ENCODE measurements at places on chromosomes 16 and 17.
A peak's percentile ranks its signal among the peaks of the same experiment; 100 is the strongest.

- no peak for DNase-seq
Observed at GRCh38 chr17:34406226-34406625, 43.2 kb upstream of the CCL1 start.

GRCh38 chr16:16022683-16023064 lies 73.3 kb downstream of the ABCC1 start:
- DNase-seq = no peak

DNA sequence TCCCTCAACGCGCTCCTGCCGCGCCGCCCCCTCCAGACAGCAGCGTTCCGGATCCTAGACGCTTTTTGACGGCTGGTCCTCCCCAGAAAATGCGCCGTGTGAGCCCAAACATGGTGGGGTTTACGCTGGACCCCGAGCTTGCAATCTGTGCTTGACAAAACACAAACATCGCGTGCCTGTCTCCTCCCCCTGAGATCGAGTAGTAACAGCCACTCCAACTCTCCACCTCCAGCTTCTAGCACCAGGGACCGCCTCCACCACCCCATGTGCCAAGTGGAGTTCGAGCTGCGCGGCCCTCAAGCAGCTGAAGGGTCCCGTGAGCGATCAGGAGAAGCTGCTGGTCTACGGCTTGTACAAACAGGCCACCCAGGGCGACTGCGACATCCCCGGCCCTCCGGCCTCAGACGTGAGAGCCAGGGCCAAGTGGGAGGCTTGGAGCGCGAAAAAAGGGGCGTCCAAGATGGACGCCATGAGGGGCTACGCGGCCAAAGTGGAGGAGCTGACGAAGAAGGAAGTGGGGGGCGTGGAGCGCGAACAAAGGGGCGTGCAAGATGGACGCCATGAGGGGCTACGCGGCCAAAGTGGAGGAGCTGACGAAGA lies 656 bp upstream of the GEMIN4 start:
- DNase-seq = no peak

GRCh38 chr17:43790311-43790940 lies 10.2 kb downstream of the CFAP97D1 start:
- DNase-seq = no peak

DNA sequence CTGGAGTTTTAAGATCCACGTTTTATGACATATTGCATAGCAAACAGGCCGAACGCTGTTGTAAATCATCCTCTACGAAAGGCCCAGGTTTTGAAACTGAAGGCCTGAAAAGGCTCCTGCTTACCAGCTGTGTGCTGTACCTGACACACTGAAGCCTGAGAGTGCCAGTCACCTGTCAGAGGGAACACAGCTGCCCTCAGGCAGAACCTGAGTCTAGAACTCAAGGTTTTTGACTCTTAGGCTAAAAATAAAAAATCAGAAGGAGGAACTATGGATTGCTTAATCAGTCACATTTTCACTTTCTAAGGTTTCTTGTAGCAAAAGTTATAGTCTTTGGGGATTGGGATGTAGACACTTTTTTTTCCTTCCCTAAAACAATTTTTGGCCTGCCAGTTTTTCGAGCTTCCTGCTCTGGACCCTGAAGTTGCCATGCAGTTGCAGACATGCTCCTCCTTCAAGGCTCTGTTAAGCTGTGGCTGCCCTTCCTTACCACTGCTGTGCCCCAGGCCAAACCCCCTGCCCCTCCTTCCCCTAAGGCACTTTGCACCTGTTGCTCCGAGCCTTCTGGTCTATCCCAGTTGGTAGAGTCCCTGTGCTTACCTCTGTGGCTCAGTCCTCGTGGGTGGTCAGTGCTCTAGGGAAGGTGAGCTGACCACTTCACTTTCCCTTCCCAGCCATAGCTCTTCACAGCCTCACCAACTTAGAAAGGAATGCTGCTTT lies 56.6 kb downstream of the TENT4B start:
- DNase-seq = no peak

DNA sequence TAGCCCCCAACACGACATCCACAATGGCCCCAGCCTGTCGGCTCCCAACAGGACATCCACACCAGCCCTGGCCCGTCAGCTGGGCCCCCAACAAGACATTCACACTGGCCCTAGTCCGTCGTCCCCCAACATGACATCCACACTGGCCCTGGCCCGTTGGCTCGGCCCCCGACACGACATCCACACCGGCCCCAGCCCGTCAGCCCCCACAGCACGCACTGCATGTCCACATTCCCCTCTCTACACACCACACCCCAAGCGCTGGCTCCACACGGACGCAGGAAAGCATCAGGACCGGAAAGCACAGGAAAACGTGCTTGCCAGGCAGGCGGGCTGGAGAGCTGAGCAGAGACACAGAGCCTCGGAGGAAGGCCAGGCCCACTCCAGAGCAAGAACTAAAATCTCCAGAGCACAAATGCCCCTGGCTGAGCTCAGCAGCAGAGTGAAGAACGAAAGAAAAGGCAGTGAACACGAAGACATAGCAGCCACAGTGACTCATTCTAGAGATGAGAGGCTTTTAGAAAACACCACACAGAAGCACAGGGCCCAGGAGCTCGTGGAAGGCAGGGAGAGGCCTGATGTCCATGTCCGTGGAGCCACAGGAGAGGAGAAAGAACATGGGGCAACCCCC lies 50.6 kb downstream of the LMF1 start:
- DNase-seq = no peak

DNA sequence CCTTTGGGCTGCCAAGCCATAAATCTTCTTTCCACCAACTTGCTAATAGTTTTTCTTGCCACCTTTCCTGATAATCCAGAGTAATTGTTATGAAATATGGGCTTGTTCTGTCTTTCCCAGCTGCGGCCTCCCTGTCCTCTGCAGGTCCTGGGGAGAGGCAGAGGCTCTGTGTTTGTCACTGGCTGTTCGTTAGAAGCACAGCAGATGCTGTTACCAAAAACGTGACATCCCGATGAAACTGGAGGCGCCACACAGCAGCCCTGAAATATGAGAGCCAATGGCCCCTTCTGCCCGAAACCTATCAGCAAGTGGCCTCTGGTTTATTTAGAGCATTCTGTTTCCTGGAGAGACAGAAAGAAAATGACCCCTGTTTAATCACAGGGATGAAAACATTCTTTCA lies 115.1 kb upstream of the ANKFN1 start:
- DNase-seq = no peak

DNA sequence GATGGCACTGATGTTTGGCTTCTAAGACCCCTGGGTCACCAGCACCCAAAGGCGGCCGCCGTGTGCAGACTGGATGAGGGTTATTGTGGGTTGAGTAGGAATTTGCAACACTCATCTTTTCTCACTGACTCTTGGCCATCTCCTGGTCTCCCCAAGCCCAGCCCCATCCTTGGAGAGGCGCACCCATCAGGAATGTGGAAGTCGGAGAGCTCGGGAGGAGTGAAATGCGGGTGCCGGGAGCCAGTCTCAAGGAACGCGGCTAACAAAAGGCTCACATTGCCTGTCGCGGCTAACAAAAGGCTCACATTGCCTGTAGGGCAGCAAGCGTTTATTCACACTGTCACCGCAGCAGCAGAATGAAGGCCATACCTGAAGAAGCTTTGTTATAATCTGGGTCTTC lies 248.6 kb downstream of the FOXL1 start:
- DNase-seq = no peak

GRCh38 chr17:11554042-11554441 lies 44.2 kb upstream of the DNAH9 start:
- DNase-seq = no peak

DNA sequence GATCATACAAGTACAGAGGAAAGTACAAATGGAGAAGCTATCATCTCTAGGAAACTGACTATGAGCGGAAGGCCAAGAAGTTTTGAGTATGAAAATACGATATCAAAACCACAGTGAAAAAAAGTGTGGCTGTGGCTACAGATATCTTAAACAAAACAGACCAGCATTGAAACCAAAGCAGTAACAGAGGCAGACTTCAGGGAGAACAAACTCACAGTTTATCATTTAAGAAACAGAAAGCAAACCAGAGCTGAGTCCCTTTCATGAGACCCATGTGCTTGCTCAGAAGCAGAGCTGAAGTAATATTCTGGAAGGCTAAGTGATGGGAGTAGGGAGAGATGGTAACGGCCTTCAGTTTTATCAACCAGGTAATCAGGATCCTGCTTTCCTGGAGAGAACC lies 317.8 kb downstream of the CA10 start:
- DNase-seq = no peak

DNA sequence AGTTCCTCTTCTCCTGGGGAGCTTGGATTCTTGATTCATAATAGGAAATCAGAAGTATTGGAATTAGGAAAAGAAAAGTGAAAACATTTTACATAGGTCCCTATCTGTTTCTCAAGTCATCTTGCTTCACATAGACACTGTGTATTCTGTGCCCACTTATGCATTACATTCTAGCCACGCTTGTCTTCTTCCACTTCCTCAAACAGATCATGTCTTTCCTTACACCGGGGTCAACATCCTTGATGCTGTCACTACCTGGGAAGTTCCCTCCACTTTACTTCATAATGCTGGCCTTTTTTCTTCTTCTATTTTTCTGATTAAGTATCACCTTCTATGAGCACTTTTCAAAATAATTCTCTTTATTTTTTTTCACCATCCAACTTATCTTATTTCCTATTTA lies 606.4 kb upstream of the CDH8 start:
- DNase-seq = no peak

GRCh38 chr17:48575673-48576478 lies 2.3 kb downstream of the HOXB4 start:
- no peak for DNase-seq

- DNase-seq = no peak
Observed at GRCh38 chr16:13997933-13998332, 73.2 kb upstream of the MRTFB start.

- no peak for DNase-seq
Observed at GRCh38 chr17:29973005-29973404, 31.6 kb downstream of the EFCAB5 start.

GRCh38 chr17:17071531-17072360 lies 29.5 kb downstream of the MPRIP start:
- no peak for DNase-seq

DNA sequence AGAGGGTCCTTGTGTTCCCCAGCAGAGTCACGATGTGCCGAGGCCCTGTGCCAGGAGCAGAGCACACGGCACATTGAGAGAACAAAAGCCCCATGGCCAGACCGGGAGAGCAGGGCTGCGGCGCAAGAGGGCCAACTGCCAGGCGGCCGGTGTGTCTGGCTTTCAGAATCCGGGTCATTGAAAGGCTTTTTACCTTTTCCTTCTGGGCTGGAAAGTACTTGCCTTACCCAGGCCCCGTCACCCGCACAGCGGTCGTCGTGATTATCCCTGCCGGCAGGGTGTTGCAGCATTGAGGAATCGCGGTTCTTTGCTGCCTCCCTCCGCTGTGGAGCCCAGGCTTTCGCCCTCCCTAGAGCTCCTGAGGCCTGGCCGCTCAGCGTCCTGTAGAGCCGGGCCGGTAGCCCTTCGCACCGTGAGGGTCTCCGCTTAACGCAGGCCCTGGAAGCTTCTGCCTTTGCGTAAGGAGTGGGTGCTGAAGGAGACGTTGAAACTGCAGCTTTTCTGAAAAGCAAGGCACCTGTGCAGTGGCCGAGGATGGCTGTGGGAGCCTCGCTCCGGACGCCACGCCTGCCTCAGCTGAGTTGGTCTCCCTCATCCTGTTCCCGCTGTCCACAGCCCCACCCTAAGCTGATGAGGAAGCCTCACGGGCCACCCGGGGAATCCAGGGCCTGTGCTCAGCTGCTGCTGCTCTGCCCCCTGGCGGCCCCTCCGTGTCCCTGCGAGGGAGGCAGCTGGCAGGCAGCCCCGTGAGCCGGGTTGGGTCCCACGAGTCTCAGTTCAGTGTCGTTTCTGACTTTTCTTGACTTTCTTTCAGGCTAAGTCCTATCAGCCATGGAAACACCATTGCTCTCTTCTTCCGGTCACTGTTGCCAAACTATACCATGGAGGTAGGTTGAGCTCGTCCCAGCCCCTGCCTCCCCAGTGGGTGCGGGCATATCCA lies 8.6 kb upstream of the MC1R start:
- peak; percentile 60 for DNase-seq

DNA sequence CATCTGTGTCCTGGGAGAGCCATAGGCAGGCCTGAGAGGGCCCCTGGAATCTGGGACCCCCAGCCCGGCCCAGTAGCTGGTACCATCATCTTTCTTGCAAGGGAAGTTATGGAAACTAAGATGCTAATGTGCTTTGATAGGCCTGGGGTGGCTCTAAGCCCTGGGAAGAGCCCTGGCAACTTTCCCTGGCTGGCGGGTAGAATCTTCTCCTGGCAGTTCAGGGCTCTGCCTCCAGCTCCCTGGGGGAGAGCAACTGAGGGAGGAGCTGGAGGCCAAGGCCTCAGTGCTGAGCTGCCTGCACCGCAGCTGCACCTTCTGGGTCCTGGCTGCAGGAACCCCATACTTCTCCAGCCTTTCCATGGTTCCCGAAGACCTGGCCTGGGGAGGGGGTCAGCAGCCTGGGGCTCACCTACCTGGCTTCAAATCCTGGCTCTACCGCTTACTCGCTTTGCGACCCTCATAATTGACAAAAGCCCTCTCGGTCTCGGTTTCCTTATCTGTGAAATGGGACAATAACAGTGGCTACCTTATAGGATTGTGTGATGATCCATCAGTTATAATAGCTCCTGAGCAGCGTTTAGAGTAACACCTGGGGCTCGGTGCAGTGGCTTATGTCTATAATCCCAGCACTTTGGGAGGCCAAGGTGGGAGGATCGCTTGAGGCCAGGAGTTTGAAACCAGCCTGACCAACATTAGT lies 333.7 kb downstream of the SEC14L1 start:
- no peak for DNase-seq

GRCh38 chr17:48555258-48556228 lies 10.6 kb upstream of the HOXB2 start:
- DNase-seq = no peak

GRCh38 chr16:821751-822150 lies 21.2 kb upstream of the GNG13 start:
- no peak for DNase-seq

DNA sequence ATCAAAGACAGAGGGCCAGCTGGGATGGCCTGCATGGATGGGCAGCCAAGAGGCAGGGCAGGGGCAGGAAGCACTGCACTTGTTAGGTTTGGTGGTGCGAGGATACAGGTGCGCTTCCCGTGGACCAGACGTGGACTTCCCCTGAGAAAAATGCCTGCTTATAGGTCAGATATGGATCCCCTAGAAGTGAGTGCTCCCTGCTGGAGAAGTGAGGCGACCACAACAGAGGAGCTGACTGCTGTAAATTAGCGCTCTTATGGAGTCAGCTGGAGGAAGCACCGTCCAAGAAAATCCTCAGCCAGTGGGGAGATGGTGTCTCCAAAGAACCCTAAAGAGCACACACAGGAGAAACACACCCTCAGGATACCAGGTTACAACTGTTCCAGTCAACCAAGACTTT lies 27.7 kb upstream of the CCDC182 start:
- DNase-seq = no peak

GRCh38 chr16:24433706-24434105 lies 105.7 kb upstream of the RBBP6 start:
- no peak for DNase-seq

DNA sequence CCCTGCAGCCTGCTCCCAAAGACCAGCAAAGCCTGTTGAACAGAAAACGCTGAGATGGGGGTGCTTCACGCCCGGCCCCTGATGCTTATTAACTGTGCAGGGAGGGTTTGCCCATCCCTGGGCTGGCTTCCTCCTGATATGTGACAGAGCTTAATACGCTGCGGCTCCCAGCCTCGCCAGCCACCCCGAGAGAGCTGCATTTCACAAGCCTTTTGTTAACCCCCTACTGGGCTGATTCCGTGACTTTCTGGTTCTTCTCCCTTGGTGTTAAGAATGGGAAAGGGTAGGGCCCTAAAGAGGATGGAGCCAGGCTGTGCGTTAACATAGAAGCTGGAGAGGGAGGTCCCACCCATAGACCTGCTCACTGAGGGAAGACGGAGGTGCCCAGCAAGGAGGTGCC lies 211.8 kb downstream of the ENGASE start:
- DNase-seq = no peak

- no peak for DNase-seq
Observed at GRCh38 chr16:2767140-2767731, 9.8 kb downstream of the ELOB start.

GRCh38 chr17:42180922-42181850 lies at the start of gene KCNH4:
Gene KCNH4, minus strand, starts transcription at chr17:42181142. Its CDS starts 197 bp downstream, at chr17:42180945.
- peak; percentile 75 for DNase-seq
